Mesenchymal stem cell (in vitro differentiated cells and primary cell): ENCODE measurements at places on chromosomes 1 and 21.

- no peak for DNase-seq
Measured at GRCh38 chr1:94329276-94329675, 88.9 kb upstream of the ABCD3 start.

DNA sequence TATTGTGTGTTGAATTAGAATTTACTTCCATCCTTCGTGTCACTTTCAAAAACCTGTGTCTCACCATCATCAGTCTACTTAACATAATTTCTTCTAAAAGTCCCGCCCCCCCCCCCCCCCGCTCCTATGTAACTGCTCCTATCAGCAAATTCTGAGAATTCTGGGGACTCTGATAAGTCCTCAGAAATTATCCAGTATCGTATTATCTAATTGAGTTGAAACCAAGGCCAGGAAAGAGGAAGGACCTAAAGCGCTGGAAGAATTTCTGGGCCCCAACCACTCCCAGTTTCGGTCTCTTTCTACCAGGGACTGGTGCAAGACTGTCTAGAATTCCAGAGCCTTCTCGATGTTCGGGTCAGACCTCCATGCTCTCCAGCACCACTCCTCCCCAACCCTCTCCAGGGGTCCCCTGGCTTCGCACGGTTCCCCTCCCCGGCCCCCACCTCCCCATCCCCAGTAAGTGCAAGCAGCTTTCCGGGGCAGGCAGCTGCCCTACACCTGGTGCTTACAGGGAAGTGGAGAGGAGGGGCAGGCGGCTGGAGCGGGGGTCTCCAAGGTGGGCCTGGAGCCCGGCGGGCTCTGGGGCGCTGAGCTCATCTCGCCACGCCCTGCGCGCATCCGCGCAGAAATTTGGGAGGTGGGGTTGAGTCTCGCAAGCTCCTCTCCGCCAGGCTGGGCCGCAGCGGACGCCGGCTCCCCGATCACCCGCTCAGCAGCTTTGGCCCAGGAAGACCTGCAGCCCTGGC, 16.0 kb upstream of the ZNF496 start:
- DNase-seq = no peak

DNA sequence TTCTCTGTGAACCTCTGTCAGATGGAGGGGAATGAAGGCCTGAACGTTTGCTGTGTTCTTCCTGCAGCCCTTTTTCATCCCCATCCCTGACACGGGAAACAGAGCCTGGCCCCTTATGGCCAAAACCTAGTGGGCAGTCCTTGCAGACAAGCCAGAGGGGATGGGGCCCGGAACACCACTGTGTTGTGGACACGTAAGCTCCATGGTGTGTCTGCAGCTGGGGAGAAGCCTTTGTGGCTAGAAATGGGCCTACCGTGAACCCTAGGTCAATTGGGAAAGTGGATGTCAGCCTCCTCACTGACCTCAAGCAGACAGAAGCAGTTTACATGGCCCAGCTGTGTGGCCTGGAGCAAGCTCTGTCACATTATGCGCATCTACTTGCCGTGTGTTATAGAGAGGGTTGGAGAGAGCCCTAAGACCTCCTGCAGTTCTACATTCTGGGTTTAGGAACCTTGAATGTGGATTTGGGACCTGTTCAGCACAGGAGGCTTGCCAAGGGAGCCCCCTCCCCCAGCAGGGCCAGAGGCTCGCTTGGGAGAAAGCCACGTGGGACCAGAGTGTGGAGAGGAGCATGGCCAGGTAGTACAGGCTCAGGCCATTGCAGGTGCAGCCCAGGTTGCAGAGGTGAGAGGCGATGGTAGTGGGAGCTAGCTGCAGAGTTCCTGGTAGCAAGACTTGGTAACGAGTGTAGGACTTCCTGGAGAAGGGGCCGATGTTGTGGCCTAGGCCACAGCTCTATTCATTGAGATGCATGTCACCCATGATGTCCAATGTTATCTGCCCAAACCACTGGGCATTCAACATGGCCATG, 20.7 kb downstream of the PARS2 start:
- peak; percentile 44 for DNase-seq

DNA sequence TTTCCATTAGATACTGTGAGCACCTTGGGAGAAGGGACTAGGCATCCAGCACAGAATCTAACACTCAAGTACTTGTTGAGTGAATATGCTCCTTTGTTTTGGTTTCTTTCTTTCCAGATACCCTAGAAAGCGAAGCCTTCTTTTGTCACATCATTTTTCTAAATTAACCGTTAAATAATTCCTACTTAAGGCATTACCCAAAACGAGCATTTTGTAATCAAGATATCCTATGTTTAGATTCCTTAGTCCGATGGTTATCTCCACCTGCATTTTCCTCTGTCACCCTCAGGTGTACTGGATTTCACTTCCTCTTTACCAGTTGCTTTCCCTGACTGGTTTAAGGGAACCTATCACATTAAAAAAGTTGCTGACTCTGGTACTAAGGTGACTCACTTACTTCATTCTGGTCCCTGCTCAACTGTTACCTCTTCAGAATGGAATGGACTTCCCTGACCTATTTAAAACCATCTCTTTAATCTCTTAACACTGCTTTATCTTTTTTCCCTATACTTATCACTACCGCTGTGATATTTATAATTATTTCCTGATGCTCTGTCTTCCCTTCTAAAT, 3.2 kb downstream of the B3GALNT2 start:
- peak; percentile 15 for DNase-seq

- DNase-seq = peak; percentile 12
Measured at GRCh38 chr1:53408013-53408754, 51.0 kb upstream of the DMRTB1 start.
